Subcutaneous adipose tissue (tissue), 4 donors: ENCODE measurements at places on chromosomes 3 and 15. TPM values are rescaled to one million over a fixed set of nuclear protein-coding genes. Genes with fewer than 3 reads are reported as not detected.

Gene CAND2
- 1.5 TPM for total RNA-seq

Gene SLC4A7
- total RNA-seq = 35.5 TPM

Gene SLC27A2
- 2.4 TPM for total RNA-seq

Gene SAXO2
- total RNA-seq = 5.2 TPM

Gene TRIM71
- not detected for total RNA-seq

Gene TRIM69
- total RNA-seq = 17.3 TPM

Gene COPS2
- total RNA-seq = 108 TPM

Gene SNRPA1
- total RNA-seq = 37.7 TPM

Gene RMDN3
- total RNA-seq = 36.6 TPM

Gene POC1A
- total RNA-seq = 2.4 TPM

Gene CPB1
- total RNA-seq = 12.1 TPM

Gene SAMMSON
- total RNA-seq = 0.94 TPM

Gene ITPKA
- 1.5 TPM for total RNA-seq

Gene SLITRK3
- total RNA-seq = not detected

Gene ADIPOQ
- 1,373 TPM for total RNA-seq

Gene ZNF654
- 25.6 TPM for total RNA-seq

Gene COL6A5
- not detected for total RNA-seq

Gene SCAANT1
- not detected for total RNA-seq

Gene KLHL6
- 2.9 TPM for total RNA-seq

Gene THPO
- not detected for total RNA-seq

Gene EPB42
- total RNA-seq = 11.1 TPM

Gene TMEM207
- not detected for total RNA-seq

Gene CTXN2
- not detected for total RNA-seq

Gene ARPIN
- 18.9 TPM for total RNA-seq

Gene GOLGA6L7
- total RNA-seq = not detected

Gene ZNF80
- not detected for total RNA-seq

Gene UBAP1L
- 2.2 TPM for total RNA-seq

Gene NR1I2
- not detected for total RNA-seq

Gene SCN5A
- not detected for total RNA-seq

Gene MORC1
- total RNA-seq = not detected

Gene DPPA4
- total RNA-seq = not detected

Gene ZMYND10
- total RNA-seq = not detected

Gene GOLGA6D
- not detected for total RNA-seq

Gene CD86
- total RNA-seq = 61.4 TPM

Gene TRIM59
- total RNA-seq = 0.57 TPM

Gene ATR
- total RNA-seq = 51.5 TPM

Gene DNAH1
- 17.2 TPM for total RNA-seq

Gene HOMER2
- total RNA-seq = 5.1 TPM

Gene PPIP5K1
- 10.6 TPM for total RNA-seq

Gene REC114
- not detected for total RNA-seq

Gene A4GNT
- total RNA-seq = not detected

Gene TOPAZ1
- not detected for total RNA-seq
